ENCODE measurements at places on chromosomes 11 and 22.

DNA sequence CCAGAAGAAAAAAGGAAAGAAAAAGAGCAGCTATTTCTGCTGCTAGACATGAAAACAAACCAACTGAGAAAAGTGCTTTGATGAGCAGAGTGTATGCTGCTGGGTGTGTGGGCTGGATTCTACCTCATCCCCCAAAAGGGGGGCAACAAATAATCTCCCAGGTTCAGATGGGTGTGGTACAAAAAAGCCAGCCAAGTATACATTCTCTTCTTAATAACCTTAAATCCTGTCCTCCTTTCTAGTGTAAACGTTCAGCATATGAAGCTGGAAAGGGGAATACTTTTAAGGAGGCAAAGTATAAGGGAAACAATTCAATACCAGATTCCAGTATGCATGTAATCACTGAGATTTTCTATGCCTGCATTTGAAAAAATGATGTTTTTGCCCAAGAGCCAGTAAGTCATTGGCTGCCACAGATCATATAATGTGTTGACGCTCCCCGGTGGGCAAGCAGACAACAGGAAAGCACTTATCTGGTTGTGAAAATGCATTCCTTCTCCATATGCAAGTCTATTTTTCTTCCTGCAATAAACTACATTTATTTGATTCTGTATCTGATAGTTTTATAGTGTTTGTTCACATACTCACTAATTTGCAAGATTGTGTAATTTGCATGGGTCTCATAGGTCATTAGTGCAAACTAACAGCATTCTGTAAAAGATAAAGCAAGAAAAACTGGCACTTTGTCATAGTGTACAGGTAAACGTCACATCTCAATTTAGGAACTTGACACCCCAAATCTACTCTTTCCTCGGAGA is 201.1 kb downstream of the CADM1 start:
- DNase-seq: no peak

DNA sequence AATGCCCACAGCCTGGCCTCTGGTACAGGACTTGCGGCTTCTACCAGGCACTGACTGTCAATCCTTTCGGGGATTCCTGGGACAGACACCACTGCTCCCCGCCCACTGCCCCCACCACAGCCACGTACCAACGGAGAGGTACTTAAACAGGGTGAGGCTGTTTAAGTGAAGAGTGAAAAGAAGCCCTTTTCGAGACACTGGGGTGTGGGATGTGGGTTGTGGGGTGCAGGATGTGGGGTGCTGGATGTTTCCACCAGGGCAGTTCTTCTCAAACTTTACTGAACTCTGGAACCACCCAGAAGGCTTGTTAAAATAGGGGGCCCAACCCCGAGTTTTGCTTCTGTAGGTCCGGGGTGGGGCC is 34.2 kb upstream of the PRR5 start:
- no peak for DNase-seq

GRCh38 chr11:114616516-114616915 is 20.9 kb upstream of the NXPE4 start:
- DNase-seq: no peak

- no peak for DNase-seq
Observed at GRCh38 chr22:36102995-36103394, 57.6 kb downstream of the APOL3 start.

GRCh38 chr22:28341001-28341400 is 338.6 kb downstream of the TTC28 start:
- no peak for DNase-seq

DNA sequence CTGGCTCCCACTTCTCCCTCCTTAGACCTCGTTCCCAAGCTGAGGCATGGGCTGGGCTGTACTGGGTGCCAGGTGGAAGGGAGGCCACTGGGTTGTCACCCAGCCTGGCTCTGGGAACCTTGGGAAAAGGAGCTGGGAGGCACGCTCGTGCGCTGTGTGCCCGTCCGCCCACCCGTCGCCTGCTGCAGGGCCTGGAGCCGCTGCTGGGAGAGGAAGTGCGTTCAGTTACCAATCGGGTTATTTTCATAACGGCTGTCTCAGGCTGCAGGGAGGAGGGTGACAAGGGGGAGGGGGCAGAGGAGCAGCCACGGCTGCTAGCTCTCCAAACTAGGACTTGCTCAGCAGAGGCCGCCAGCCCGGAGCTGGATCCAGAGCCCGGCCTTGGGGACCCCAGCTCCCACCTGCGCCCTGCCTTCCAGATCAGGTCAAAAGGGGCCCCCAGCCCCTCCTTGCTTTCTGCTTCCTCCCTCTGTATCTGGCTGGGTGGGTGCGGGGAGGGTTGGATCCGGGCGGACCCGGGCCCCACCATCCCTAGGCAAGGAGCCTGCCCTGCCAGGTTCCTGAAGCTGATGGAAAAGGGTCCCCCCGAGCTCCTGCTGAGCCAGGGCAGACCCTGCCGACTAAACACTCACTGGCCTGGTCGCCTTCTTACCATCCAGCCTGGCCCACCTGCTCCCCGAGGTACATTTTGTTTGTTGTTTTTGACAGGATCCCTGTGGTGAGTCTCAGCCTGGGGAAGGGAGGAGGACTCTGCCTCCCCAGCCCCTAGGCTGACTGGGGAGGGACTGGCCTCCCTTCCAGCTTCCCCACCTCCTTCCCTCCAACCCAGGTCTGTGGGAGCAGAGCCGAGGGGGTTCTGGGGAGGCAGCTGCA is 14.3 kb downstream of the DGKZ start:
- no peak for DNase-seq

Data from stimulated activated CD8-positive, alpha-beta memory T cell treated with anti-CD3 and anti-CD28 coated beads, Interleukin-12 subunit alpha, Interleukin-12 subunit beta, amount 100 ng/mL, for 1 hour (primary cell).